Activated CD4-positive, CD25-positive, alpha-beta regulatory T cell treated with anti-CD3 and anti-CD28 coated beads, Interleukin-2, amount 50 U/mL, for 72 hours (primary cell): ENCODE measurements at places on chromosomes 12 and 14.

GRCh38 chr14:95349241-95349640 is 29.5 kb upstream of the CLMN start:
- DNase-seq: no peak

- no peak for DNase-seq
Observed at GRCh38 chr14:100330388-100330931, 7.3 kb downstream of the SLC25A47 start.

- DNase-seq: no peak
Observed at GRCh38 chr12:12839873-12840579, 26.9 kb downstream of the DDX47 start.

DNA sequence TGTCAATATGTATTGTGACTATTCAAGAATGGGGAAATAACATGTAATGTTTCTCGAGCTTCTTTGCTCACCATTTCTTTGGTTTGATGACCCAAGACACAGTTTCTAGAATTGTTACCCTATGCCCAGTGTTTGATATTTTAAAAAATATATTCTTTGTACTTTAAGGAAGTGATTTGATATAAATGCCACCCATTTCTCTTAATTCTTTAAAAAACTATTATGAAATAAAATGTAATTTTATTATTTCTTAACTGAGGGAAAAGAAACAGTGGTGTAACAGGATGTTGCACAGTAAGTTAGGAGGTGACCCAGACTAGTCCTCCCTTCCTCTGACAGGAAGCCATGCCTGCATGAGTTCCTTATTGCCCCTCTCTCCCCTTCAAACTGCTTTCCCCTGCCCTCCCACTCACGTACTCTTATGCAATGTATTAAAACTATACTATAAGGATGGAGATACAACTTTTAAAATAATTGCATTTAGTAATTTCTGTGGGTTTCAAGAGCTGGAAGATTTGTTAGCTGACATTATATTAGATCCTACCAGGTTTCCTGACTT is 279.4 kb downstream of the TMTC2 start:
- DNase-seq: no peak

DNA sequence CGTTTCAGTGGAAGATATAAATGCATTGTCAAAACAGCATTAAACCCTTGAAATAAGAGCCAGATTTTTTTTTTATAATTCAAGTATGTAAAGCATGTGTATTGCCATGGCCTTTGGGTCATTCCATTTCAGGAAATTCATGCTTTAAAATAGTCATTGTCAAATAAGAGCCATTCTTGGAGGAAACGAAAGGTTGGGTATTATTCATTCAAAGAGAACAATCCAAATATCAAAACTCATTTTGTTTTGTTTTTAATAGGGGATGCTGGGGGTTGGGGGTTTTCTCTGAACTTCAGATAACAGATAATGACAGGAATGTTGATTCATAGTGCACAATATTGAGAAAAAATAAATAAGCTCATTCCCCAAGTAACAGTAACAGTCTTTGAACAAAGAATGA is 174.4 kb upstream of the NUDT4 start:
- DNase-seq: no peak

GRCh38 chr14:28762955-28763326 is 3.6 kb upstream of the FOXG1 start:
- DNase-seq: no peak

- DNase-seq: no peak
Observed at GRCh38 chr14:96265383-96266095, 9.5 kb downstream of the BDKRB1 start.

DNA sequence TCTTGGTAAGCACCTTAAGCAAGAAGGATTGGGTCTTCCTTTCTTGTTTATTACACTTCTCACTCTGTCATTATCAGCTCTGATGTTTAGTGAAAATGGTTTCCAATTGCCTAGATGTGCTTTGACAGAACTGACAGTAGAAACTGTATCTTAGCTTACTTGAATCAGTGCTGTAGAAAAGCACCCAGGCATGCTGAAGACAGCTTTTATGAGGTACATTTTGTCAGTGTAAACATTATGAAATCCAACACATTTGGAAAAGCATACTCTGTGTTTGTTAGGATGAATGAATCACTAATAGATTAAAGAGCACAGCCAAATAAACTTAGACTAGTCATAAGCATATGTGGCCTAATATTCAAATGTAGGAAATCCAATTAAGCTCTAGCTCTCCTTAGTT is 290.2 kb upstream of the NPAS3 start:
- DNase-seq: no peak
